ENCODE measurements at places on chromosomes 1 and 21.

DNA sequence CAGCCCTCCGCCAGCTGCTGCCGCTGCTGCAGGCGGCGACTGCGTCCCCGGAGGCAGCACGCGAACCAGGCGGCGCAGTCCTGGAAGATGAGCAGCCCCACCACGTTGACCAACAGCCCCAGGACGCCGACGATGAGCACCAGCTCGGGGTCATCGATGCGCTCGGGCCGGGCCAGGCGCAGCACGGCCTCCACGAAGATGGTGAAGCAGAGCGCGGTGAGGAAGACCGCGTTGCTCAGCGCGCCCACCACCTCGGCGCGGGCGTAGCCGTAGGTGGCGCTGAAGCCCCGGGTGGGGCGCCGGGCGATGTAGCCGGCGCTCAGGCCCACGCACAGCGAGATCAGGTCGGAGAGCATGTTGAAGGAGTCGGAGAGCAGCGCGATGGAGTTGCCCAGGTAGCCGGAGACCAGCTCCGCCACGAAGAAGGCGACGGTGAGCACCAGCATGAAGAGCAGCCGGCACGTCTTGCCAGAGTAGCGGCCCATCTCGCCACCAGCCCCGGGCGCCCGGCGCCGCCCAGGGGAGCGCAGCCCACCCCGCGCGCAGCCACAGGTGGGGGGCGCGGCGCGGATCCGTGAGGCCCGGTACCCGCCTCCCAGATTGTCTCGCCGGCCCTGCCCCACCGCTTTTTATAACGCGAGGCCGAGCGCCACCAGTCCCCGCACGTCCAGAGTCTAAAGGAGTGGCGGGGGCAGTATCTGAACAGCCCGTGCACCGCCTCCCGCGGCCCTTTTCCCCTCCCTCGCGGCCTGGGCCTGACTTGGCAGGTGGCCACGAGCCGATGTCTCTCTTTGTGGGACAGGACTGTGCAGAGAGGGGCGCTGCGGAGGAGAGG, at the start of gene SLC30A10:
Gene SLC30A10 (minus strand): TSS at position 602 of the 835 bp plus-strand sequence. CDS start 117 bp downstream, at position 485.
- DNase-seq: no peak

DNA sequence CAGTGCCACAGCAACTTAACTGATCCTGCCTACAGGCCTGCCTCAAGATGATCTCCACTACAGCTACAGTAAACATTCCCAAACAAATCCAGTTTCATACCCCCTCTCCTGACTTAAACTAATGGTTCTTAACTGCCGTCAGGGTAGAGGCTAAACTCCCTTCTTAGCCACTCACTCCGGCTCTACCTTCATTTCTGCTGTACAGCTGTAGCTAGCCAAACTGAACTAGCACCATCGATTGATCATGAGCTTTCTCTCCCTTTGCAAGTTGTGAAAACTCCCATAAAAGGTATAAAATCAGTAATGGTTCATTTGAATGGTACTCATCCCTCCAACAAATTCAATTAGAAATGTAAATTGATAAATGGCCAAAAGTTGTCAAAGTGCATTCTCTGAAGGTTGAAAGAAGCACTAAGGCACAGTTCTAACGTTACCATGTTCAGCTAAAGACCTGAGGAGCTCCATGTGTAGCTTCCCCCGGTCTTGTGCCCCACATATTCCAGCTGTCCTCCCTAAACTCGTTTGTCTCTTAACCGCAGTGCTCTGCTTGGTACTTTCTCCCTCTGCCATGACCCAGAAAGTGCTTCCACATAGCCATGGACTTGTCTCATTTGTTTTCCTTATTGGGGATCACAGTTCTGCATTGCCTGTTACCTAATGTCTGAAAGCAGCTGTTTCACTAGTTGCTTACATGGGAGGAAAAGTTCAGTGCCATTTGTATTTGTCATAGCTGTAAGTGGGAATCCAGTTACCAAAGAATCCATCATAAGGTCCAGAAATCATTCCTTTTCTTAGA, 49.8 kb downstream of the DHX9 start:
- no peak for DNase-seq

- DNase-seq: no peak
Observed at GRCh38 chr21:45845770-45846090, 135.8 kb upstream of the COL6A1 start.

GRCh38 chr21:29568020-29568697, 269.4 kb downstream of the BACH1 start:
- DNase-seq: no peak

DNA sequence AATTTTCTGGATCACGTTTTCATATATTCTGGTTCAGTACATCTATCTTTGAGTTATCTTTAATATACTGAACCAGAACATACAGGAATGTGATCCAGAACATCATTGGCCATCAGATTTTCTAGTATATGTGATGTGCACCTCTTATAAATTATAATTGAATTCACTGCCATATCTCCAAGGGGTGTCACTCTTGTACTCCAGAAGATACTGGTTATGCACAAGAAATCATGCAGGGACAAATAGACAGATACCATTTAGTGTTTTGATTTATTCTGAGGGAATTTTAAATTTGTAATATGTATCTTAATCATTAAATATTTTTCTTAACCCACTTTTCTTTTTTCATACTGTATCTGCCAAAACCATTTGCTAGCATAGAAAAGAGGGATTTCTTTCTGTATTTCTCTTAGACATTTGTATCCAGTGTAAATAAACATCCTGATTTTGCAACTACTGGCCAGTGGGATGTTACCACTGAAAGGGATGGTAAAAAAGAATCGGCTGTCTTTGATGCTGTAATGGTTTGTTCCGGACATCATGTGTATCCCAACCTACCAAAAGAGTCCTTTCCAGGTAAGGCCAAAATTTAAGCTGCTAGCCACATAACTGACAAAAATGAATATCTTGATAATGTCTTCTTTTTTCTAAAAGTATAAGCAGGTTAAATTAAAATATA, 16.7 kb downstream of the FMO3 start:
- DNase-seq: no peak

GRCh38 chr1:52601519-52601918, 652 bp upstream of the GPX7 start:
- DNase-seq: no peak

DNA sequence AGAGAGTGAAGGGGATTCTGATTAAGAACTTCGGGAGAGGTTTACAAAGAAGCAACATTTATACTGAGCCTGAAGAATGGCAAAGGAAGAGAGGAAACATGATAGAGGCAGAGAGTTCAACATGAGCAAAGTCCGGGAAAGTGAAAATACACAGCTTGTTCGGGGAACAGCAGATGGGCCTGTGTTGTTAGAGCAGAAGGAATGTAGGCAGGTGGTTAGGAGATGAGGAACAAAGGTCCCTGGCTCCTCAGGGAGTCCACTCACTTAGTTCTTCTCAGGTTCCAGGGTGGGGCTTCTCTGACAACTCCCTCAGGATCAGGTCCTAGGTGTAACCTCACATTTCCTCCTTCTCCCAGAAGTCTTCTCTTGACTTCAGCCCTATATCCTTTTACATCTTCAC, 5.1 kb upstream of the ZNF326 start:
- DNase-seq: no peak

GRCh38 chr21:25722631-25723030, 12.1 kb downstream of the ATP5PF start:
- no peak for DNase-seq

DNA sequence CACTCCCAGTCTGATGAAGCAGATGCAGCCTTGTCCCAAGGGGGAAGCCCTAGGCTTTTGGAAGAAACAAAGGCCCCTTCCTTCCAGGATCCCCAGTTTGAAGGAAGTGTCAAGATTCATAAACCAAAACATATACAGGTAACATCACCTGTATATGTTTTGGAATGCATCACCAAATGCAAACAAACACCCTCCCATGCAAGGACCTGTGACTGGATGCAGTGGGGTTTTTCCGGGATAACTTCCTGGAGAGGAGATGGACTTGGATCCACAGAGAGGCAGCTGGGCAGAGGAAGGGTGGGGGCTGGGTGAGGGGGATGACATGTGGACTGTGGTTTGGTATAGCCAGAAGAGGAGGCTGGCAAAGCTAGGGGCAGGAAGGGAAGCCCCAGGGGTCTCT, 1.5 kb upstream of the PLA2G2F start:
- no peak for DNase-seq

DNA sequence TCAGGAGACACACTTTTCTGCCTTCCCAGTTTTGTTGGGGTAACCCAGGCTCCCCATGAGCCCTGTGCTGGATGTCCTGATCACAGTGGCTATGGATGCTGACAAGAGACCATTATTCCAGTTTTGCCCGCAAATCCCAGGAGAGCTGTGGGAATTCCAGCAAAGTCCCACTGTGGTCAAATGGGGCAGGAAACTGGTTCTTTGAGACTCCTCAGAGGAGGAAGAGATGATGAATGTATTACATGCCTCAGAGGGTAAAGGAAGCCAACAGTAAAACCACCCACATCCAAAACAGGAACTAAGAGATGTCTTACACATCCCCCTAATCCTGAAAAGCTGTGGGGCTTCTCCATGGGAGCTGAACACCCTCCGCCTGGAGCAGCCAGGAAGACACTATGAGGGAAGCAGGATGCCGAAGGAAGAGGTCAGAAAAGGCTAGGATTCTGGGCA, 12.8 kb upstream of the MPZL1 start:
- no peak for DNase-seq

GRCh38 chr21:46115441-46116188, 17.7 kb downstream of the COL6A2 start:
- DNase-seq: no peak

- DNase-seq: no peak
Observed at GRCh38 chr1:94773296-94773809, 46.8 kb upstream of the SLC44A3 start.

- DNase-seq: no peak
Observed at GRCh38 chr1:92877792-92878191, 46.0 kb downstream of the RPL5 start.

- DNase-seq: no peak
Observed at GRCh38 chr1:25195835-25196234, 36.5 kb downstream of the SYF2 start.

- no peak for DNase-seq
Observed at GRCh38 chr1:11674488-11674887, 6.5 kb downstream of the MAD2L2 start.

GRCh38 chr1:64895500-64895899, 70.8 kb downstream of the JAK1 start:
- no peak for DNase-seq

GRCh38 chr1:233025567-233025966, 75.2 kb downstream of the NTPCR start:
- no peak for DNase-seq

DNA sequence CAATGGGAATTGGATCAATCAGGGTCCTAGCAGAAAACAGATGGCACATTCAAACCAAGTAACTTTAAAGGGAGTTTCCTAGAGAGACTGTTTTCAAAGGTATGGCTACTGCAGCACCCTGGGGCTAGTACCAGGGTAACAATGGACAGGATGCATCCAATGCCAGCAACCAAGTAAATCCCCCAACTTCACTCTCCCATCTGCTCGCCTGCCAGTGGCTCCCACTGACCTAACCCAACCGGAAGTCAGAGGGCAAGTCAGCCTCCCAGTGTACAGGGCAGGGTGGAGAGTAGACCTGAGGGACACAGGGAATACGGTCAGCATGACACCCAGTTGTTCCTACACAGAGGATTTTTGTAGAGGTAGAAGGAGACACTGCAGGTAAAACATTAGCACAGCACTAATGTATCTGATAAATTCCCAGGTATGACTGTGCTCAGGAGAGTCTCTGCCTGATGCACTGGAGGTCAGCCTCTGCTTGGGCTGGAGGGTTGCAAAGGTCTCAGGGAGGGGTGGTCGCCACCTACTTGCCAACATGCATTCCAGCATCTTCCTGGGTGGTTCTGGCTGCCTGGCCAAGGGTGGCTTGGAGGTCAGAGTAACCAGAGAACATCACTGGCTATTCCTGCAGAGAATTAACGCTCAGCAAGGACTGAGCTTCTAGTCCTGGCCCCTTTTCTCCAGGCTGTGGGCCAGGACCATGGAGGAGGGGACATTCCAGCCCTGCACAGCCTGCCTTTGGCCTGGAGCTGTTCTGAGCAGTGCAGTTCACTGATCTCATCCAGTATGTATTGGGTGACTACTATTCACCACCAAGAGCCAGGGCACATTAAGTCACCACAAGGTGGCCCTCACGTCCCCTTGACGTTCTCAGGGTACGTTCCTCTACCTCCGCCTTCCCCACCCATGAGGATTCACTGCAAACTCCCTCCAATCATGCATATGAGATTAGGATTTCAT, 5.1 kb upstream of the GJA4 start:
- DNase-seq: no peak

- DNase-seq: no peak
Observed at GRCh38 chr1:70146488-70146887, 58.9 kb downstream of the LRRC40 start.

DNA sequence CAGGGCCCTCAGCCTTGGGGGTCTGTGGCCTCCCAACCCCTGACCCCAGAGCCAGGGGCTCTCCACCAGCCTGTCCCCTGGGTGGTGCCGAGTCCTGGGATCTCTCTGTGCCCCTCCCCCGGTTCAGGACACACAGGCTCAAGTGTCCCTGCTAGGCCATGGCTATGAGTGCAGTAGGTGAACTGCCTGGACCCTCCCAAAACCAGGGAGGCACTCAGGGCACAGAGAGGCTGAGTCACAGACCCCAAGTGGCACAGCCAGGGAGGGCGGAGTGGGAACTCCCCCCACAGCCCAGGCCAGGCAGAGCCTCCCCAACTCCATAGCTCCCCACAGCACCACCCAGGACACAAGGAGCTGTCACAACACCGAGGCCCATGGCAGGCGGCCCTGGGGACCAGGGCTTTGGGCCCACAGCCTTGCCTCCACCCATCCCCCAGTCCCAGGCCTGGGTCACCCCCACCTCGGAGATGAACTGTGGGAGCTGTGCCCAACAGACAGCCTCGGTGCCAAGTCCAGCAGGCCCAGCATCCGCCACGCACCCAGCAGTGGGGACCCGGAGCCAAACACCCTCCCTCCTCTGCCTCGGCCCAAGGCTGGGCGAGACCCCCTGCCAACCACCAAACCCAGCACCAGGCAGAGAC, 3.2 kb downstream of the DVL1 start:
- no peak for DNase-seq

DNA sequence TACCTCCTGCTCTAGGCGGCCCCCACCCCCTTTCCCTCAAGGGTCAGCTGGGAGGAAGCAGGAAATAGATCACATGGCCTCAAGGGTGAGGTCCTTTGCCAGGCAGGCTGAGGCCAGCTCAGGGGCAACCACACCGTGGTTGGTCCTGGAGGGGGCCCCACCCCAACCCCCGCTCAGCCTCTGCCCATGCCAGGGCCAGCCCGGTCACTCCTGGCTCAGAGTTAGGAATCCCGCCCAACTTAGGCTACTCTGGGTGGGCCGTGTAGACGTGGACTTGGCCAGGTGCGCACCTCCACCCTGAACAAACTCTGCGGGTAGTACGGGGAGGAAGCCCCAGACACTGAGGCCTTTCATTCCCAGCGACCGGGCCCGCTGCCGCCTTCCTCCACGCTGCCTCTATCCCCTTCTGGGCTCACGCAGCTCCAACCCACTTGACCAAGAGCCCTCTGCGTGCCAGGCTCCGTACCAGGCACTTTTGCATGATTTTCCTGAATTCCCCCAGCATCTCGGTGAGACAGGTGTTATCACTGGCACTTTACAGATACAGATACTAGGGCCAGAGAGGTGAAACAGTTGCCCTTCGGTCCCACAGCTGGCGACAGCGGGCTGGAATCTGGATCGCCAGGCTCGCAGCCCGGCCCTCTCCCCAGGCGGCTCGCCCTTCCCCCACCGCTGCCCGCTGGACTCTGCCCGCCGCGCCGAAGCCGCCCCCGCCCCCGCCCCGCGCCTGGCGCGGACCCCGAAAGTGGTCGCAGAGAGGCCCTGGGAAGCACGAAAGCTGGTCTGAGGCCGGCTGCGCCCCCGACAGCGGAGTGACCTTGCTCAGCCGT, 769 bp downstream of the GALE start:
- no peak for DNase-seq

- DNase-seq: no peak
Observed at GRCh38 chr1:245896258-245896657, 610.8 kb downstream of the SMYD3 start.

- DNase-seq: no peak
Observed at GRCh38 chr1:65174585-65174984, 26.6 kb downstream of the AK4 start.

Data from T-helper 22 cell (primary cell).